ENCODE measurements at places on chromosomes 5 and 9.

DNA sequence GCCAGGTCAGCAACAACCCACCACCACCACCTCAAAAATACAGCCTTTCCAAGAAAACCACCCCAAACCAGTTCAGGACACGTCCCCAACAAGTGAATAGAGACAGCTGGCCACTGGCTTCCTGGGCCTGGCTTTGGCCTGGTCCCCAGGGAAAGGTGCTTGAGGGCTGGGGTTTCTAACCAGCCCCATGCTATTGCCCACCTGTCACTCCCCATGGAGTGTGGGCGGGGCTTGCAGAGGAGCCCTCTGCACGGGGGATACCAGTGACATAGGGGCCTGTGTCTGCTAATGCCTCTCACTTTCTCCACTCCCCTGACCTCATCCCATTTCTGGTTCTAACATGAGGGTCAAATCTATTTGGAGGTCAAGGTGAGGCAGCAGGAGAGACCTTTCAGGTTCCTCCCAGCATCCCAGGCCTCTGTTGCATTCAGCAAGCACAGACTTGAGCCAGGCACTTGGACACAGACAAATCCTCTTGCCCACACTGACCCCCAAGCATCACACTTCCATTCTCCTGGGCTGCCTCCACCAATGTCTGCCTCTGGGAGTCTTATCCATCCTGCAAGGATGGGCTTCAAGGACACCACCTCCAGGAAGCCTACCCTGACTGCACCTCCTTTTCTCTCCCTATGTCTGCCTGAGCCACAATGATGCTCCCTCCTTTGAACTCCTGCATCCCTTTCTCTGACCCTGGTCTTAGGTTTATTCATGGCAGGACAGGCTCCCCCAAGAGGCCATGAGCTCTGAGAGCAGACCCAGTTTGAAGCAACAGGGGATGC is 16.1 kb upstream of the TTLL11 start:
- no peak for DNase-seq

GRCh38 chr5:157563373-157563928 is 12.1 kb downstream of the ADAM19 start:
- DNase-seq: no peak

GRCh38 chr5:125487231-125487630 is 740.8 kb upstream of the ZNF608 start:
- no peak for DNase-seq

GRCh38 chr9:16126042-16126441 is 573.2 kb downstream of the CCDC171 start:
- no peak for DNase-seq

DNA sequence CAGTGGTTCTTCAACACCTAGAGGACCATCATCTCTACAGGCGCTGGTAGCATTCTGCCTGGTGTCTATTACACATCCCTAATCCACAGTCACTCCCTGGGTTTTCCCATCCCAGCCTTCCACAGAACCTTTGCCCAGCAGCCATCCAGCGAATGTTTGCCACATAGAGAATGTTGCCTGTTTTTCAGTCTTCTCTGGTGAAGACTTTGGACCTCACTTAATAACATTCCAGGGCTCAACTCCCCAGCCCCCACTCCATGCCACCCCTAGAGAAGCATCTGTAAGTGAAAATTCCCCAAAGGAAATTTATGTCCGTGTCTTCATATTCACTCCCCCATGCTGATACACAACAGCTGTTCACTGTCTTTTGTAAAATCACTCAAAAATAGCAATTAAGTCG is 249.6 kb downstream of the AOPEP start:
- no peak for DNase-seq

All from Kasumi-1 (cell line).